Liver (tissue), 10 donors: ENCODE measurements at places on chromosomes 4 and X. TPM values are rescaled to one million over a fixed set of nuclear protein-coding genes. Genes with fewer than 3 reads are reported as not detected.

Gene RNF128
- total RNA-seq, result 47.4 TPM

Gene KLHL13
- 5.3 TPM for total RNA-seq

Gene USP51
- total RNA-seq, result 6.7 TPM

Gene MID1IP1
- total RNA-seq, result 33.6 TPM

Gene TCEAL1
- 5.0 TPM for total RNA-seq

Gene PPP2R2C
- total RNA-seq, result not detected

Gene MAGEA3
- total RNA-seq, result not detected
